Parietal lobe (tissue), 2 donors: ENCODE measurements at places on chromosomes 1 and 21. TPM values are rescaled to one million over a fixed set of nuclear protein-coding genes. Genes with fewer than 3 reads are reported as not detected.

HLX gene
- 0.63 TPM for total RNA-seq

DENND2C gene
- total RNA-seq: 0.94 TPM

CA6 gene
- total RNA-seq: not detected

GSTM4 gene
- total RNA-seq: 6.6 TPM

LIN28A gene
- not detected for total RNA-seq

C8A gene
- not detected for total RNA-seq

RHBG gene
- not detected for total RNA-seq

NBPF20 gene
- total RNA-seq: 10.6 TPM

FLG2 gene
- not detected for total RNA-seq

ACOT11 gene
- total RNA-seq: 7.2 TPM

AGMAT gene
- total RNA-seq: 0.31 TPM

HMGCS2 gene
- total RNA-seq: not detected

TPTE gene
- not detected for total RNA-seq

OMA1 gene
- total RNA-seq: 22.2 TPM

KRTAP19-1 gene
- total RNA-seq: not detected

GPX7 gene
- total RNA-seq: 24.7 TPM

CD34 gene
- total RNA-seq: 2.5 TPM

TNFRSF8 gene
- not detected for total RNA-seq

PLPPR5 gene
- total RNA-seq: 87.6 TPM

U2AF1 gene
- 65.7 TPM for total RNA-seq

AZIN2 gene
- 21.6 TPM for total RNA-seq

MIER1 gene
- total RNA-seq: 40.1 TPM

FCGR3A gene
- 4.1 TPM for total RNA-seq

EVA1C gene
- total RNA-seq: 2.8 TPM

SH3BGR gene
- 2.8 TPM for total RNA-seq

ERVH48-1 gene
- total RNA-seq: not detected

PAFAH2 gene
- 5.6 TPM for total RNA-seq

ZBED6 gene
- 22.8 TPM for total RNA-seq

APOBEC4 gene
- total RNA-seq: not detected

RRAGC gene
- total RNA-seq: 19.7 TPM

ANKRD45 gene
- total RNA-seq: 21.3 TPM

AJAP1 gene
- total RNA-seq: 16.6 TPM

KRTAP10-7 gene
- not detected for total RNA-seq

TNFRSF4 gene
- total RNA-seq: not detected

SFPQ gene
- 790 TPM for total RNA-seq

TARBP1 gene
- total RNA-seq: 126 TPM
